Articular chondrocyte of knee joint (primary cell): ENCODE measurements at places on chromosomes 13 and 19. TPM values are rescaled to one million over a fixed set of nuclear protein-coding genes. Genes with fewer than 3 reads are reported as not detected.

Gene KLHL1
- total RNA-seq: not detected in 2 replicates

Gene CLEC17A
- total RNA-seq: under 0.01 TPM in 1 of 2 replicates, not detected in the other

Gene TSPAN16
- total RNA-seq: not detected in 2 replicates

Gene ZNF763
- total RNA-seq: 3.0 and 4.5 TPM in 2 replicates

Gene ZNF71
- total RNA-seq: 6.1 and 7.7 TPM in 2 replicates

Gene C19orf67
- total RNA-seq: not detected in 2 replicates
